C1 segment of cervical spinal cord (tissue), 14 donors: ENCODE measurements at places on chromosomes 16 and 17.

DNA sequence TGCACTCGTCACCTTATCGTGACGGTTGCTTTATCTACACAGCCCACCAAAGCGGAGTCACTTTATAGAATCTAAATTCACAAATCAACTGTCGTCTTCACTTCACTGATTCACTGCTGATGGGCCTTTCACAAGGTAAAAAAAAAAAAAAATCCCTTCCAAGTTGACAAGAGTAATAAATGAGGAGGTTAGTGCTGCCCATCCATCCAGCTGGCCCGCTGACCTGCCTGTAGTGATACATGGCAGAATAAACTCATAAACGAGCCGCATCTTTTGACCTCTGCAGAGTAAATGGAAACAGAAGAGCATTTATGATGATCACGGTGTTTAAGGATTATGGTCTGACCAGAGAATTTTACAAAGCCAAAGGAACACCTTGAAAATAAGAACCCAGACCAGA, 227.3 kb upstream of the IRX5 start:
- DNase-seq, result no peak

DNA sequence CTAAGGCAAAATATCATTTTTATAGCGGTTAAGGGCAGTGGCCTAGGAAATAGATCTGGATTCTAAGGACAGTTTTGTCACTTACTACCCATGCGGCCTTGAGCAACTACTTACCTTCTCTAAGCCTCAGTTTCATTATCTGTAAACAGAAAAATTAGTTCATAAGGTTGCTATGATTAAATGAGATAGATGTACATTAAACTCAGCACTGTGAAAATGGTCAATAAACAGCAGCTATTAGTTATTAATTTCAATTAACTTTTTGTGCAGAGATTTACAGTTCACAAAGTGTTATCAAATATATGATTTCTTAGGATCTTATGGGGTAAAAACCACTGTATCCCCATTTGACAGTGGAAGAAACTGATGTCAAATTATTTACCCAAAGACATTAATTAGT, 135.5 kb upstream of the CORO6 start:
- no peak for DNase-seq

- no peak for DNase-seq
Observed at GRCh38 chr17:60909405-60909804, 231.8 kb downstream of the BCAS3 start.

DNA sequence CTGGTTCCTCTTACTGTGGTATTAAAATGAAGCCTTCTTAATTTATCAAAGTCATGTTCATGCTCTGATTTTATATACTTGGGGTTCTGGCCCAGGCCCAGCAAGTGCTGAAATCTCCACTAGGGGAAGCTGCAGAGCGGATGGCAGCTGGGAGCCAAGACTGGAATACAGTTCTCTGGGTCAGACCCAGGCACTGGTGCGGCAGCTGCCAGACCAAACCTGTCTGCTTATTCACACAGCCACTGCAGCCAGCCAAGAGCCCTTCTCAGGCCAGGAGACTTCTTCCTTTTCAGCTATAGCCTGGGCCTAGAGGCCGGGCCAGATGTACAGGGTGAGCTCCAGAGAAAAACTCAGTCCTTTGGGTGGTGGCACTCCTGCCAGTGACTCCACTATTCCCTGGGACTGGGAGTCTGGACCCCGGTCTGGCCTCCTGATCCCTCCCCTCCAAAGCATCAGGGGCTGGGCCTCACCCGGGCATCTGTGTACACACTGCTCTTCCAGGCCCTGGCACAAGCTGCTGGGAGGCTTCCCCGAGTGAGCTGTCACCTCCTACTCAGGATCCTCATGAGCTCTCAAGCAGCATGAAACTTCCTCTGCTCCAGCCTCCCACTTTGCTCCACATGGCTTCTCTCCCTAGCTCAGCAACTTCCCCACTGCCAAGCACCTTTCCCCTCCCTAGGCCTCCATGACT, 24.4 kb downstream of the ATP6V0D1 start:
- DNase-seq, result peak; percentile 40

- DNase-seq, result no peak
Observed at GRCh38 chr17:83062818-83063671, 16.4 kb upstream of the METRNL start.

DNA sequence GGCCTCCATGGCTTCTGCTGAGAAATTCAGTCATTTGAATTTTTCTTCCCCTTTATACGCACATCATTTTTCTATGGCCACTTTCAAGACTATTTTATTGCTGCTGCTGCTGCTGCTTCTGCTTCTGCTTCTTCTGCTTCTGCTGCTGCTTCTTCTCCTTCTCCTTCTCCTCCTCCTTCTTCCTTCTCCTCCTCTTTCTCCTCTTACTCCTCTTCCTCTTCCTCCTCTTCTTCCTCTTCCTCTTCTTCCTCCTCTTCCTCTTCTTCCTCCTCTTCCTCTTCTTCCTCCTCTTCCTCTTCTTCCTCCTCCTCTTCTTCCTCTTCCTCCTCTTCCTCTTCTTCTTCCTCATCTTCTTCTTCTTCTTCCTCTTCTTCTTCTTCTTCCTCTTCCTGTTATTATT, 22.4 kb downstream of the CPD start:
- DNase-seq, result no peak

DNA sequence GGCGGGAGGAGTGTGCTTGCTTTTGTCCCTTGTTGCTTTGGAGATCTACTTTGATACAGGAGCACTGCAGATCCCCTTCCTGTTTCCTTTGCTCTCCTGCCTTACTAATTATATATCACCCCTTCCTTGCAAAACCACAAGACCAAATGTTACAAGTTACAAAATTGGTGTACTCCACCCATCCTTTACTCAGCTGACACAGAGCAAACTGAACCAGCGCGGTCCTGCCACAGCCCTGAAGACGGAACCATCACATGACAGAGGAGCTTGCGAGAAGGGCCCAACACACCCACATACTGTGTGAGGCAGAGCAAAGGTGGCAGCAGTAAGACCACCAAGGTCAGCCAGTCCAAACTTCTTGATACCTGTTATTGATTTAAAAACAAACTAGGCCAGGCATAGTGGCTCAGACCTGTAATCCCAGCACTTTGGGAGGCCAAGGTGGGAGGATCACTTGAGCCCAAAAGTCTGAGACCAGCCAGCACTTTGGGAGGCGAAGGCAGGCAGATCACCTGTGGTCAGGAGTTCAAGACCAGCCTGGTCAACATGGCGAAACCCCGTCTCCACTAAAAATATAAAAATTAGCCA, 33.2 kb downstream of the CYTH1 start:
- no peak for DNase-seq

- no peak for DNase-seq
Observed at GRCh38 chr16:81601601-81602255, 157.1 kb downstream of the CMIP start.

DNA sequence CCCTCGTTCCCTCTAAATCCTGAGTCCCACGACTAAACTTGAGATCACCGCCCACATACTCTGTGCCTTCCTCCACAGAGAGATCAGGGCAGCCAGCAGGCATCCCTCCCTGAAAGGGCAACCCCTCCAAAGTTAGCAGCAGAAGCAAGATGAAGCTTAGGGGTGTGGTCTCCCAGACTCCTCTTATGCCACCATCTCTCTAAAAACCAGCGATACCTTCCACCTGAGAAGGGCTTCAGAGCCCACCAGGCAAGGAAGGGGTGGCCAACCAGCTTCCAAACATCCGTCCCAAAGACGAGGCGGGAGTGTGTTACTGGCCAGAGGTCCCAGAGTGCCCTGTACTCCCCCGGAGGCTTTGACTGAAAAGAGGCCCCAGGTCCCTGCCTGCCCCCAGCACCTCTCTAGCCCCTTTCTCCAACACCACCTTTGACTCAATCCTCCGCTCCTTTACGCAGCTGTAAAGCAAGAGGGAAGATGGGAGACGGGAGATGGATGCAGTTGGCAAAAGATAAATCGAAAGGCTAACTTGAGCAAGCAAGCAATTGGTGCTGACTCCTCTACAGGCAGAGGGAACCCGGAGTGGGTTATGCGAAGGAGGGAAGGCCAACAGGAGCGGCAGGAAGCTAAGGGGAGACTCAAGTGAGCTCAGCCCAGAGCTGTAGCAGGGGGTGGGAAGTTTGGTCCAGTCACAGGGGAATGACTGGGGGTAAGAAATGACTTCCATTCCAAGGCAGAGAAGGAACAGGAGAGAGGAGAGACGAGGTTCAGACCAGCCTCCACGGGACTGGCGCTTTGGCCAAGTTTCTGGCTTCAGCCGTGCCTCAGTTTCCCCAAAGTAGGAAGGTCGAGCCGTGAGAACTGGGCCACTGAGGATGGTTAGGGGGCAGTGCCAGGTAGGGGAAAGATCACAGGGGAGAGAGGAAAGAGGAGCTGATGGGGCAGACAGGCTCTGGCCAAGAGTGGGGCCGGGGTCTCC, 1.0 kb downstream of the ST3GAL2 start:
- DNase-seq, result no peak

GRCh38 chr17:35238821-35239220, 4.1 kb upstream of the SLFN5 start:
- DNase-seq, result no peak

DNA sequence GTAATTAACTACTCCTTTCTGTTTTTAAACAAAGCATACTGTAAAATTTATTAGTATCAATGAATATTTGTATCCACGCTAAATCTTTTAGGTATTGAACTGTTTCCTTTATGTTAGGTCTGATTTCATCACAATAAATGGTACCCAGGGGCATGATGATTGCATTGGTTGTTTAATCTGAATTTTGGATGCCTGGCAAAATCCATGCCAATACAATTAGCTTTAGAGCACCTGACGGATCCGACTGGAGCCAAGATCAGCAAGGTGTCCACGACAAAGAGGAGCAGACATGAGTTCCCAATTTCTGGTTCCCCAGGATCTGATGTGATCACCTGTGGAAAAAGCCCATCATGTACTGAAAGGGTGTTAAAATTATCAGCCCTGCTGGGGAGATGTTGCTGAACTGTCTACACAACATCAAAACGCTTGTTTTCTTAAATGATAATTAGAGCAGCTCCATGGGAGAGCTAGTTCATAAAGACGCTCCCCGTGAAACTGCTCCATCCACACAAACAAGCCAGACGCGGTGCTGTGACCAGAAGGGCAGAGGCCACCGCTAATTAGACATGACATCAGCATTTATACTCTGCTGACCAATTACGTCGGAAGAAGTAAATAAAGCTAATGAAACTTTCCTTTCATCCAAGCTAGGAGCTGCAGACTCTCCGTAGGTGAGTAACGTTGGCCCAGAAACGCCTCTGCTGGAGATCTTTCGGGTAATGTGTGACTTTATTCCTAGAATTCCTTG, 151.7 kb downstream of the CPPED1 start:
- no peak for DNase-seq

GRCh38 chr17:39134878-39135277, 16.6 kb downstream of the PLXDC1 start:
- no peak for DNase-seq

DNA sequence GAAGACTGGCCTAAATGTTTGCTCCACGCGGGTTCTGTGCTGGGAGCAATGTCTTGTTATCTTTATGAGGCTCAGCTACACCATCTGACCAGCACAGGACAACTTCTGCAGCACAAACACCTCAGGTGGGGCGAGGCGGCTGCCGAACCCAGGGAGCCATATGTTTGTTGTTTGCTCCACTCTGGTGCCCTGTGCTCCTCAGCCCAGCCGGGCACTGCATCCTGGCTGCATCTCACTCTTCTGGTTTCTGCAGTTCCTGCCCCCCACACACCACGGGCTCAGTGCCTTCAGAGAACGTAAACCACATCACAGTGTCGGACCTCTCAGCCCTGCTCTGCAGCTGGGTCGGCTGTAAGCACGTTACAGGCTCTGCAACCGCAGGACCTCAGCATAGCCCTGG, 32.4 kb downstream of the MXRA7 start:
- no peak for DNase-seq

DNA sequence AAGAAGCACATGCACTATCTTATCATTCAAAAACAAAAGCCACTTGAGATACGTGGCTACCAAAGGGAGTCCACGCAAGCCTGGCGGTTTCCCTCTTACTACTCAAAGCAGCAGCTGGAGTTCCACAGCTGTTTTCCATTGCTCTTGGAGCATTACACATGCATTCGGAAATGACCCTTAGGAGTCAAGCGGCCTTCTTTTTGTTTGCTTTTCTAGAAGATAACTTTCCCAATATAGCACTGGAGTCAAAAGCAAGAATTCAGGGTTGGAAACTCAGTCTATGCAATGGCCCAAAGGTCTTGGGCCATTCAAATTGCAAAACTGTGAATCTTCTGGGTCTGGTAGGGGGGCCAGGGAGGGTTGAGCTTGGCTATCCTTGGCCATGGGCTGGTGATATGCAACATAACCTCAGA, 97.8 kb upstream of the MAF start:
- DNase-seq, result no peak

- no peak for DNase-seq
Observed at GRCh38 chr17:69111794-69112193, 29.9 kb downstream of the ABCA6 start.

- DNase-seq, result no peak
Observed at GRCh38 chr17:81464586-81464985, 48.0 kb downstream of the ACTG1 start.

DNA sequence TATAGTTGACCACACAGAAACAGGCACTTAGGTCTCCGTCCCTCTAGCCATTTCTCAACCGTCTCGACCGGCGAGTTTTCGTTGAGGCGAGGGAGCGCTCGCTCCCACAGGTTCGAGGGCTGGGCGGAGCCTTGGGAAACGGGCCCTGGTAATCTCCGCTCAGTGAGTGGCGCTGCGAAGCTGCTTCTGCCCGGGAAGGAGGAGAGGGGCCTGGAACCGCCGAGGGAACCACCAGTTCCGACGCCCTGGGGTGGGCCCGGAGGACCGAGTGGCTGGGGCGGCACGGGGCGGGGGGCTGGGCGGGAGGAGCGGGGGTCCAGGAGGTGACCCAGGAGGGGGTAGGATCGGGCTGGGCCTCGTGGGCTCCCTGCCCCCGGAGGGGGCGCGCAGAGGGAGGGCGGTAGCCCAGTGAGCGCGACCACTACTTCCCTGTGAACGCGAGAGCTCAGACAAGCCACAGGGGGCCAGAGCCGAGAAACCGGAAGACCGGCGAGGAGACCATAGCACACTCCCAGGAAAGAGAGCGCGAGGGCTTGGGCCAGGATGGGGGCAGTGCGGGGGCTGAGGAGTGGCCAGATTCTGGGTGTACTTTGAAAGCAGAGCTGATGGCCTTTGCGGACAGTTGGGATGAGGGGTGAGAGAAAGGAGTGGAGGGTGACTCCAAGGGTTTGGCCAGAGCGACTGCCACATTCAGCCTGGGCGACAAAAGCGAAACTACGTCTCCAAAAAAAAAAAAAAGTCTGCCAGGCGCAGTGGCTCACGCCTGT, 29.9 kb upstream of the ARL4D start:
- DNase-seq, result peak; percentile 90

DNA sequence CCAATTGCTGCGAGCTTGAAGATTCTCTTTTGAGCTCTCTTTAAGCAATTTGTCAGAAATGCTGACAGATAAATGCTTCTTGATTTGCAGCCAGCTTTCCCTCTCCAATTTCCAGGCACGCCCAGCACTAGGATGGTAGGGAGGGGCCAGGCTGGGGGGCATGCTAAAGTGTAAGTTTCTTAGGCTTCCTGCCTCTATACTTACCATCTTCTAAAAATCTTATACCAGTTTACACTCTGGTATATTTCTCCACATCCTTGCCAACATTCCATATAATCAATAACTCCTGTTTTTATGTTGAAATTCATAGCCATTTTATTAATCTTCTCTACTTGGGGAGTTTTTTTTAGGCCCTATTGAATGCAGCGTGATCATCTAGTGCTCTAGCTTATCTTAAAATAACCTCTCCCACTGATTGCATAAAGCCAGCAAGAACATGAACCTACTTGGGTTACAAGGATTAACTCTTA, 17.5 kb downstream of the ACSF2 start:
- no peak for DNase-seq
